Smooth muscle cell of the pulmonary artery (primary cell): ENCODE measurements at places on chromosomes 11 and 22. TPM values are rescaled to one million over a fixed set of nuclear protein-coding genes. Genes with fewer than 3 reads are reported as not detected.

OR8D1 gene
- not detected in 2 replicates for total RNA-seq

OR51B2 gene
- 0.13 TPM in 2 replicates for total RNA-seq

MS4A14 gene
- total RNA-seq, result not detected in 2 replicates

NRIP3 gene
- 6.8 and 12.7 TPM in 2 replicates for total RNA-seq

RAPSN gene
- 0.07 and 0.40 TPM in 2 replicates for total RNA-seq

CSRP3 gene
- total RNA-seq, result 0.56 TPM in 1 of 2 replicates, not detected in the other

POU2AF3 gene
- not detected in 2 replicates for total RNA-seq

PDGFD gene
- total RNA-seq, result 3.2 and 3.9 TPM in 2 replicates

SCARF2 gene
- 41.4 and 64.6 TPM in 2 replicates for total RNA-seq

MS4A1 gene
- total RNA-seq, result not detected in 2 replicates

CHEK1 gene
- 13.1 and 20.6 TPM in 2 replicates for total RNA-seq

ATP5MG gene
- 26.4 and 37.3 TPM in 2 replicates for total RNA-seq

SOX6 gene
- total RNA-seq, result 0.43 and 2.5 TPM in 2 replicates

RTN4R gene
- total RNA-seq, result 0.52 and 0.76 TPM in 2 replicates

GLB1L2 gene
- 0.03 and 0.39 TPM in 2 replicates for total RNA-seq

SEPTIN5 gene
- total RNA-seq, result 54.0 and 57.5 TPM in 2 replicates

CCDC73 gene
- total RNA-seq, result not detected in 2 replicates

OR6A2 gene
- 0.13 and 0.26 TPM in 2 replicates for total RNA-seq

UPK2 gene
- total RNA-seq, result not detected in 2 replicates

UBQLN3 gene
- total RNA-seq, result 0.10 and 0.26 TPM in 2 replicates
